ENCODE measurements at places on chromosomes 4 and X. TPM values are rescaled to one million over a fixed set of nuclear protein-coding genes. Genes with fewer than 3 reads are reported as not detected.

- no peaks in the 10 kb centered on the region for H3K36me3 ChIP-seq
- no peaks in the 10 kb centered on the region for H3K4me1 ChIP-seq
- H3K27me3 ChIP-seq = no peaks in the 10 kb centered on the region
- no peak for DNase-seq
- H3K27ac ChIP-seq = no peak overlapping the region
These were observed 550.5 kb upstream of the FAT1 start for GRCh38 chr4:187274153-187274552.

DNA sequence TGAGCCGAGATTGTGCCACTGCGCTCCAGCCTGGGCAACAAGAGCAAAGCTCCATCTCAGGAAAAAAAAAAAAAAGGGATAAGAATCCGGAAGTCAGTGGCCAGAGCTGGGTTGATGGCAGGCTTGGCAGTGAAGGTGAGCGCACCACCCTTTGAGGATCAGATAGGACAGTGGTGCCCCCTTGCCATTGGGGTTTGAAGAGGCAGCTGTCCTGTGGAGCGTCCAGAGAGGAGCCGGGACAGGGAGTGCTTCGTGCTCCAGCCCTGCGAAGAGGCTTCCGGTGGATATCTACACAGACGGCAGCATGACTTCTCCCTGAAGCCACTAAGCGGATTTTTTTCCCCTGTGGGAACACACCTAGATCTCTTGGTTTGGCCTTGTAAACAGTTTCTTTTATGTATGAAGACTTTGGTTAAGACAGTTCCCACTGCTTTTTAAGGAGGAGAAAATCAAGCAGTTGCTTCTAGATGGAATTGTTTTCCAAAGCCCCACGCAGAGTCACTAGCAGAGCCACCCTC lies 6.5 kb downstream of the TBC1D14 start:
- no peaks in the 10 kb centered on the region for H3K36me3 ChIP-seq
- H3K27me3 ChIP-seq = no peaks in the 10 kb centered on the region
- peaks cover 83% of the 10 kb centered on the region for H3K4me1 ChIP-seq
- H3K4me3 ChIP-seq = peak overlapping the region; percentile 45
- peak overlapping the region; percentile 98 for H3K27ac ChIP-seq
- no peak for DNase-seq

- no peak for DNase-seq
- no peak overlapping the region for H3K4me3 ChIP-seq
- no peaks in the 10 kb centered on the region for H3K36me3 ChIP-seq
- H3K27ac ChIP-seq = no peak overlapping the region
- no peaks in the 10 kb centered on the region for H3K27me3 ChIP-seq
These were observed 45.2 kb downstream of the SHROOM4 start for GRCh38 chrX:50768801-50769200.

BTK gene
- 5.3 TPM for total RNA-seq
